ENCODE measurements at places on chromosomes 1 and 21.

- DNase-seq = no peak
These were observed 4.6 kb upstream of the NBPF1 start for GRCh38 chr1:16617778-16618580.

DNA sequence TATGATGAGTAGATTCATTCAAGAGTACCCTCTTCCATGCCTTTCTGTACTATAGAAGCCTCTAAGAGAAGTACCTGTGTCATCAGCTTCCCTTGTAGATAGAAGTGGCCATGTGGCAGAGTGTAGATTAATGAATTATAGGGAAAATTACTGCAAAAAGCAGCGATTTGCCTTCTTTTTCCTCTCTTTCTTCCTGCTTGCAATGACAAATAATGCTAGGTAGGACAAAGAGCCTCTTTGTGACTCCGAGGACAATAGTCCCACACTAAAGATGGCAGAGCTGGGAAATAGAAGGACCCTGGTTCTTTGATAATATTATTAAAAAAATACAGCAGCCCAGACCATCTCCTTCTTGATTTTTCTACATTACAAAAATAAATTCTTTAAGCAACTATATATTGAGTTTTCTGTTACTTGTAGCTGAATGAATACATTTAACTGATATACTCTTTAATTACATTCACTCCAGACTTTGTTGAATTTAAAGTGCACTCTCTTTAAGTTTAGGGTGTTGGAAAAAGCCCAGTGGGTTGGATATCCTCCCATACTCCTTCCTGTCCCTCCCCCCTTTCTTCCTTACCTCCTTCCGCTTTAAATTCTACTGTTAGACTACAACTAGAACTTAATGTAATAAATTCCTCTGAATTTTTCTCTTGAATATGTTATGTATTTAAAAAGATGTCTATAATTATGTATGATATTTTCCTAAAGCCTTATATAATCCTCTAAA, 198.2 kb upstream of the APP start:
- DNase-seq = no peak

DNA sequence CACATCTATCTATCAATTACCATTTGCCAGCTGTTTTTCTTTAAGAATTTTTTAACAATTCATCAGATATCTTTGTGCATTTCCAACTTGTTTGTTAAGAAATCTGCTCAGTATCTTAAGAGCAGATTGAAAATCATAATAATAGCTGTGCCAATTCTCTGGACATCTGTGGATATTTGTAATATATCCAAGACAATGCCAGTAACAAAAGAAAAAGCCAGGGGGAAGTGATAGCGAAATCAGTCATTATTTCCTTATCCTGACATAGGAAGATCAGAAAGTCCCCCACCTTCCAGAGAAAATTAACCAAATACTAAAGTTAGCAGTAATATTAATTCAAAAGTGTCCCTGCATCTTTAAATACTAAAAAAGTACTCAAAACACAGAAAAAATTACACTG, 217.1 kb downstream of the RERE start:
- DNase-seq = no peak

DNA sequence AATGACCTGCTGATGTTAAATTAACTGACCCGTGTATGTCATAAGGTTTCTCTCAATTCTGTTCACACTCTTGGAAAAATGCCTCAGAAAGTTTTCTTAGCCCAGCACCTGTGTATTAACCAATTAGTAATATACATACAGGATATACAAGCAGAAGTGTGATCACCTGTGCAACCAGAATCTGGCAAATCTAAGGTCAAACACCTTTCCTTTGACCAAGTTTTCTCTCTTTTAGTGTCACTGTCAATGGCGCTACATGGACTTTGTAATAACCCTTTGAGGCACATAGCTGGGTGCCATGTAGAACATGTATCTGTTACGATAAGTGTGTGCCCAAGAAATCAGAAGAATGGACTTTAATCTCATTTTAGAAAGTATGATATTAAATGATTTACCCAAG, 1.1 kb downstream of the NCSTN start:
- no peak for DNase-seq

DNA sequence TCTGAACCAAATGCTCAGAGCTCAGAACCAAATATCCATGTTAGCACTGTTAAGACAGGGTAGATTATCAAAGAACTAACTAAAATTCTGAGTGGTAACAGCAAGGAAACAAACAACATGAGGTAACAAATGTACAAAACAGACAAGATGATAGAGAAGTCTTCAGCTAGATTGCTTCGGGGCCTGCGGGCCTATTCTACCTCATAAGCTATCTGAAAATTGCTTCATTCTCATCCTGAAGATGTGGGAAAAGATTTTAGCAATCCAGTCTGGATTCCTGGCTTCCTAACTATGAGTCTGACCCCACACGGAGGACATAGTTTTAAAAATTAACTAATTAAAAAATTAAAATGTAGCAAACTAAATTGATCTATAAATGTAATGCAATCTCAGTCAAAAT, 9.2 kb upstream of the QSOX1 start:
- DNase-seq = no peak

DNA sequence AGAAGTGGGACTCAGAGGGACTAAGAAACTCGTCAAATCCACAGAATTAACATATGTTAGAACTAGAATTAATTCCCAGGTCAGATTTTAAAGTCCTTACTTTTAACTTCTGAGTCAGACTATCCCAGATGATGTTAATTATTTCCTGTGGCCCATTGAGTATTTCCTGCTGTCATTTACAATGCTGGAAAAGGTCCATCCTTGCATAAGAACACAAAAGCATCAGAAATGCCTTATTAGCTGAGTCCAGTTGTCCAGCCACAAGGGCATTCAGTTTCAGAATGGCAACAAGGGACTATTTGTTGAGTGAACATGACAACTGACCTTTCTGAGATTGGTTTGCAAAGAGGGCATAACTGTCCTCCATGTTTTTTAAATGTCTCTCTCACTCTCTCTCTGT, 16.5 kb upstream of the HIVEP3 start:
- no peak for DNase-seq

- DNase-seq = no peak
These were observed 32.9 kb upstream of the DOCK7 start for GRCh38 chr1:62720946-62721554.

DNA sequence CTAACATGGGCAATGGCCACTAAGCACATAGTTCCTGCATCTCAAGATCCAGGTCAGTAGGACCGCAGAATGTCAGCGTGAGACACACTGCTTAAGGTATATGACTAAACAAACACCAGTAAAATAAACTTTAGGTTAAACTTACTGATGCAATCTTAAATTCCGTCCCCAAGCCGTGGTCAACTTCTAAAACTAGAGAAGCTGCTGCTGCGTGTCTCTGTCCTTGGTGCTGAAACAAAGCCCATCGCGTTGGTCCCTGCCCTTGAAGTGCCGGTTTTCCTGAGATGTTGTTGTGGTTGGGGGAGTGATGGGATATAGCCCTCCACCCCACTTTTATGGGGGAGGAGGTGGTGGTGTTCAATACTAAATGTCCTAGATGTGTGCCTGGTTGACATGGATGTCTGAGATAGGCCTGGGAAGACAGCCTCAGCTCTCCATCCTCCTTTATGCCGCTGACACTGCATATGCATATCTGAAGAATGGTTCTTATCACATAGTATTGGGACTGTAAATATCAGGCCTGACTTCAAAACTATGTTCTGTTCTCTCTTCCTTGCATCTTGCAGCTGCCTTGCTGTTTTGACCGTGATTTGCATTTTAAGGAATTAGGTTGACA, 72.0 kb upstream of the KCNA3 start:
- DNase-seq = peak; percentile 44

DNA sequence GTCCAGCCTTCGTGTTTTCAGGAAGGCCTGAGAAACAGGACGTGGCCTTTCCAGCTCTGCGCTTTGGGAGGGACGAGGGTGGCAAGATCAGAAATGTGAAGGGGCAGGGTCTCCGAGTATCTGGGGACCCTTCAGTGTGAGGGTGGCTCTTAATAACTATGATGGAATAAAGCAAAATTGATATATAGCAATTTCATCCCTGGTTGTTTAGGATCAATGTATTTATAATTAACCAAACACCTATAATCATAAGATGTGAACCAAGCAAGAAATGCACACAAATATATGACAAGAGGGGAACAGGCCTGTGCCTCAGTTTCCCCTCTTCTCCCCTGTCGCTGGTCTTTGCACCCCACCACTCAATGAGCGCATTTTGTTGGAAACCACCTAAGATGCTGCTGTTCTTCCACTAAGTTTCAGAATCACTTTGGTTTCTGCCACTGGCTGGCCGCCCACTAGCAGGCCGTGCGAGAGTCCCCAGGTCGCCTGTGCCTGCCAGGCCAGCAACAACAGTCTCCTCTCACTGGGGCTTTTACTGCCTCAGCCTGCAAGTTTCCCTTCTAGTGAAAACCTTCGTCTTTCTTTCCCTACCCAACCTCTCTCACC, 36.6 kb downstream of the UBASH3A start:
- DNase-seq = no peak

DNA sequence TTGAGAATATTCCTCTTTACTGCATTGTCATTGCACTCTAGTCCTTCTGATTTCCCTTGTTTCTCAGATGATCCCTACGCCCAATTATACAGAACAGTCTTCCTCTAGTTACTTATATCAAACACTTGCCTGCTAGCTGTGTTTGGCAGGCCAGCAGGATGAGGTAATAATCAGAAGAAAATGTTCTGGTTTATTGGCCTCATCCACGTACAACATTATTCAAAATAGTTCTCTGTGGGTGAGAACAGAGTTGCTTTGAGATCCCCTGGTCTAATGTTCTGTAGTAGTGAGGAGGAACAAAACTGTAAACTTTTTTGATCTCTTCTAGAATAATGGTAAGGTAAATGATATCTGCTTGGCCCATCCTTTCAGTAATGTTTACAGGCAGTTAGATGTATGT, 22.3 kb upstream of the C1orf105 start:
- DNase-seq = no peak

DNA sequence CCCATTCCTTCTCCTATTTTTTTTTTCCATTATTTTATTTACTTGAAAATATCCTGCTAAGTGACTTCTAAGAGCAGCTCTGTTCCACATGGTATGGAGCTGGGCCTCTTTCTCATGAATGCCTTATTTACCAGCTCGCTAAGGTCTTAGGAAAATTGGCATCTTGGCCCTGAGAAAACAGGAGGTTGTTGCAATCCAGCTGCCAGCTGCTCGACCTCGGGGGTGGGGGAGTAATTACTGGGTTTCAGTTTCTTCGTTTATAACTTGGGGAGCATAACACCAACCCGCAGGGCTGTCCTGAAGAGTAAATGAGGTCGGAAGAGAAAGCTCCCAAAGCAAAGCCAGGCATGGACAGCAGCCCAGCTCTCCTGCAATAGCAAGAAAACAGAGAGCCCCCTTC, 176.3 kb downstream of the AJAP1 start:
- no peak for DNase-seq

DNA sequence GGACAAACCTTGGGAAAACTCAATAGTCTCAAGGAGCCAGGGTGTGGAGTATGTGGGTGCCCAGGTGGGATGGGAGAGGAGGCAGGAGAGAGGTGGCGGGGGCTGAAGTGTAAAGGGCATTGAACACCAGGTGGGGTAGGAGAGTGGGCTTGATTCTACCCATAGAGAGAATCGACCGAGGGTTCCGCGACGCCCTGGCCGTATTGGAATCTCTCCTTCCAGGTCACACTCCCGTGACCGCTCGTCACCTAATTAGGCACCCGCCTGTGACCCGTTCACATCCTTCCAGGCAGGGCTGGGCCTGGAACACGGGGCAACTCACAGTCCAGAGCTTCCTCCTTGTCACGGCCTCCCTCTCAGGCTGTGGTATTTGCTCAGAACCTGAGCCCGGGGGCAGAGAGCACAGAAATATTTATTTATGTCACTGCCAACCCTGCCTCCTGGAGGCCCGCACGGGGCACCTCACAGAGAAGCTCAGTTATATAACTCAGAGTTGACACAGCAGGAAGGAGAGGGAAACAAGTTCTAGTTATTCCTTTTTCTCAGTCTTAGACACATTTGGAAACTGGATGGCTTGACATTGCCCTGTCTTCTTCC, 12.0 kb downstream of the NCMAP start:
- no peak for DNase-seq

DNA sequence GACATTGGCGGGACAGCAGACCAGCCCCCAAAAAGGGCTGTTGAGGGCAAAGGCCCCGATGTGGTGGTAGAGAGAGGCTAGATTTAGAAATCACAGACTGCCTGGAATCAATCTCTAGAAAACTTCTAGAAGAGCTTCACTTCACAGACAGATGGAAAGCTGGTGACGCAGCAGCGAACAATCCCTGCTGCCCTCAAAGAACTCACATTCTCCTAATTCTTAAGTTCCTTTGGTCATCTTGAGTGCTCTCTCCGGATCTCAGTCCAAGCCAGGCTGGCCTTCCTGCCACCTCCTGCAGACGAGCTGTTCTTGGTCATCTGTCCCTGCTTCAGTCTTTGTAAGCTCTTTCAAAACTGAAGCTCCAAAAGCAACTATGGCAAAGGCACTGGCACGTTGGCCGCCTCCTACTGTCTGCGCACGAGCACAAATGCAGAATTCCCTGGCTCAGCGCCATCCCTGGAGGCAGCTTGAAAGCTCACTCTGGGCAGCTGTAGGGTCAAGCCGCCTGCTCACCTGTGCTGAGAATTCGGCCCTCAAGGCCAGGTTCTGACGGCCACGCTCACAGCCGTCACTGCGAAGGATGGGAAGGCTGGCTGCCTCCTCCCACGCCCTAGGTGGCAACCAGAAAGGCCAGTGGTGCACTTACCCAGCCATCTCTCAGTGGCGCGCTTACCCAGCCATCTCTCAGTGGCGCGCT, 110.6 kb downstream of the NPHP4 start:
- no peak for DNase-seq

DNA sequence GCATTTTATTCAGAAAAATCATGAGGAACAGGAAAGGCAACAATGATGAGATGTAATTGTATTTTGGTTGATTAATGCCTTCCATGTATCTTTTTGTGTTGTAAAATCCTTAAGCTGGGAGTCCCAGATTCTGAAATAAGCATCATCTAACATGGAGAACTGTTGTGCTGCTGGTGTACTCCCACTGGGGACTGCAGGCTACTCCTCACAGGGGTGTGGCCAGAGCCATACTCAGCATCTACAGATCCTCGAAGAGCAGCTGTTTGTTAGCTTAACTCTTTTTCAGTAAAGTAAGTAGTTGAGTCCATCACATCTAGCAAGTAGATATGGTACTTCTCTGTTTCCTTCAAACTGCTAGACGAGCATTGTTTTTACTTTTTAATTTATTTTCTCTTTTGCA, 358.0 kb downstream of the BRINP3 start:
- no peak for DNase-seq

- DNase-seq = no peak
These were observed 61.6 kb downstream of the HS2ST1 start for GRCh38 chr1:86975993-86976550.

DNA sequence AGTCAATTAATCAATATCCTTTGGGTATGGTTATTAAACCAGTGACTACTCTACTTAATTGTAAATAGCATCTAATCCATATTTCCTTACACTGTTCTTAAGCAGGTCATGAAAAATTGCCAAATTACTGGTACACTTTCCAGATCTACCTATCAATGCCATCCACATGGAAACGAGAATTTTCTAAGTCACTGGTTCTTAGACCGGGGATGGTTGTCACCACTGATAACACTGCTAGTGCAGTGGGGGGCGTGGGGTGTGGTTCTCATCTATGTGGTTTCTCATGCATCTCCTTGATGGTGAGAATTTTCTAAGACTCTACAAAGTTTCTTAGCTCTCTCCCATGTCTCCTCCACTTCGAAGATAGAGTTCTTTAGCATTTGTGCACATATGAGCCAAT, 63.7 kb upstream of the COG2 start:
- no peak for DNase-seq
